CD4-positive, alpha-beta T cell (primary cell): ENCODE measurements at places on chromosomes 1 and 21.
A peak's percentile ranks its signal among the peaks of the same experiment; 100 is the strongest.

DNA sequence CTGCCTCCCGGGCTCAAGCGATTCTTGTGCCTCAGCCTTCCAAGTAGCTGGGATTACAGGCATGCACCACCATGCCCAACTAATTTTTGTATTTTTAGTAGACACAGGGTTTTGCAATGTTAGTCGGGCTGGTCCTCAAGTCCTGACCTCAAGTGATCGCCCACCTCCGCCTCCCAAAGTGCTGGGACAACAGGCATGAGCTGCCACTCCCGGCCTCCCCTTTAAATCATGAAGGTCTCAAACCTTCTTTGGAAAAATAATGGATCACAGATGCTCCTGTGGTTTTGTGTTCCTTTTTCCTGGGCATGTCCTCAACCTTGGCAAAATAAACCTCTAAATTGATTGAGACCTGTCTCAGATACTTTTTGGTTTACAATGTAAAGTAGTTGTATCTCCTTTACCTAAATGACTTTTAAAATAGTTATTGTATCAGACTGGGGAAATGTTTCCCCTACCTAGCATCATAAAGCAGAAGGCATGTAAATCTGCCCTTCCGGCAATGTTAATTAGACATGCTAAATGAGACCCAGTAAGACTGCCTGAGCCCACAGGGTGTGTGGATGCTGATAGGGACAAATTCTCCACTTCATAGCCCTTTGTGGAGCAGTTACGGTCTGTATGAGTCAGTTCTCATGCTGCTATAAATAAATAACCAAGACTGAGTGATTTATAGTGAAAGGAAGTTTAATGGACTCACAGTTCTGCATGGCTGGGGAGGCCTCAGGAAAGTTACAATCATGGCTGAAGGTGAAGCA lies 27.8 kb downstream of the CBR1 start:
- DNase-seq, result no peak

DNA sequence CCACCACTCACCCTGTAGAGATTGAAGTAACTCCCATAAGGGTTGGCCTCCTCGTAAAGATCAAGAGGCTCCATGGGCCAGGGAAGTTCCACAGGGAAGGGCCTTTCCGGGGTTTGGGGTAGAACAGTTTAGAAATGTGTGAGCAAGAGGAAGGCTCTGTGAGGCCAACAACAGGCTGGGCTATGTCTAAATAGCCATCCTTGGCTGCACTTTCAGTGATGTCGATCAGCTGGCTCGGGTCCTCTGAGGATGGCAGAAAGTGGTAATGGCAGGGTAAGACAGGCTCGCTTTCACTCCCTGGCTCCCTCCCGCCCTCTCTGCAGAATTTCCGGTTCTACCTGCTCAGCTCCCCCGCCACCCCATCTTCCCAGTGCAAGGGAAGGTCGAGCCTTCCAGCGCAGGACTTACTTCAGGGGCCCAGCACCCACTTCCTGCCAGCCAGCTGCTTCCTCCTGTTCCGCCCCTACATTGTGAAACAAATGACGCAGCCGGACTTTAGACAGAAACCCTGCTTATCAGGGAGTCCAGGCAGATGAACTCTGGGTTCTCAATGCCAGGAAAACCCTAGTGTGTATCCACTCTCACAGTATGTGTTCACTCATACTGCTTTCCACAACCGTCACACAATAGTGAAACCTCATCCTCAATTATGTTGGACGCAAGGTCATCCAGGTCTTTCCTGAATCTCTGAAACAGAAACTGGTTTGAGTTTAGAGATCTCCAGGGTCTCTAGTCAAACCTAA lies 7.3 kb downstream of the F11R start:
- DNase-seq, result peak; percentile 88

GRCh38 chr1:26677306-26678115 lies 18.3 kb upstream of the ARID1A start:
- peak; percentile 37 for DNase-seq

GRCh38 chr1:231162297-231162969 lies 575 bp downstream of the TRIM67 start:
- DNase-seq, result peak; percentile 45

GRCh38 chr1:232017057-232017456 lies 390.5 kb downstream of the DISC1 start:
- DNase-seq, result no peak

DNA sequence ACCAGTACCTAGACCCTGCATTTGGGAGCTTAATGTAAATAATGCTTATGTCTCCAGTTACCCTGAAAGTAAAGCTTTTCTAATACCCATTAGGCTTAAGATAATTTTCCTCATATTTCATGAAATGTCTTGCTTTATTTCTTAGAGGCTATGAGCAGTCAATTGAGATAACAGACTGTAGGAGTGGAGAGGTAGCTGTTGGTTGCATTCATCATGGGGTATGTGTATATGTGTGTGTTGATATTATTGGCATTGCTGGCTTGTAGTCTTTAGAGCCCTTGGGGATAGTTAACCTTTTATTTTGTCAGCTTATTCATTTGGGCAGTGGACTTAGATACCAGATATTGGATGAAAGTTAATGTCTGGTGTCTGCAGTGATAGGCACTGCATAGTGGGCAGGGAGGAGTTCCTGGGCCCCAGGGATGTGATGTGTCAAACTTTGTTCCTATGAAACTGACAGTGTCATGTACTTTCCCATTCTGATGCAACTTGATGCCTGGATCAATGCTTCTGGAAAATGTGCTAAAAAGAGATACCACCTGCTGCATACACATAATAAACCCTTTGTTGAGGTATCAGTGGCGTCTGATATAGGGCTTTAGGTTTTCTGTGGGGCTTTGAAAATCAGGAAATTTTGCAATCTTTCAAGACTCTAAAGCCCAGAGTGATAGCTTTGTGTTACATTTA lies 83.9 kb downstream of the MAST2 start:
- DNase-seq, result no peak

DNA sequence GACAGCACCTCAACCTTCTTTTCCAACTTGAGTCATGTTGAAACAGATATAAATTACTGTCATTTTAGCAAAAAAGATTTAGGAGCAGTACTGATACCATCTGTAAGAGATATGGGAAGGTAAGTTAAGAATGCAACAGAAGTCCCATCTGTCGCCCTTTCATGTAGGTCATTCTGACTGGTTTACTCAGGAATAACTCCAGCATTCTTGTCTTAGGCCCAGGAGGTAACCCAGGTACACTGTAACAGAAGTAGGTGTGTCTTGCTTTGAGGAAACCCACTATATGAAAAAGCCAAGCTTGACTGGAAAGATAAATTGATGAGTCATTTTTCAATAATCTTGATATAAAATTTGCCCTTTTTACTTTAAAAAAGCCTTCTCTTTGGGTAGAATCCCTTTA lies 35.4 kb downstream of the PGM1 start:
- no peak for DNase-seq

- no peak for DNase-seq
Observed at GRCh38 chr1:169161496-169162194, 55.2 kb downstream of the ATP1B1 start.

GRCh38 chr1:165610866-165611265 lies 20.2 kb upstream of the MGST3 start:
- no peak for DNase-seq

- DNase-seq, result no peak
Observed at GRCh38 chr1:55572878-55573734, 357.9 kb upstream of the USP24 start.

DNA sequence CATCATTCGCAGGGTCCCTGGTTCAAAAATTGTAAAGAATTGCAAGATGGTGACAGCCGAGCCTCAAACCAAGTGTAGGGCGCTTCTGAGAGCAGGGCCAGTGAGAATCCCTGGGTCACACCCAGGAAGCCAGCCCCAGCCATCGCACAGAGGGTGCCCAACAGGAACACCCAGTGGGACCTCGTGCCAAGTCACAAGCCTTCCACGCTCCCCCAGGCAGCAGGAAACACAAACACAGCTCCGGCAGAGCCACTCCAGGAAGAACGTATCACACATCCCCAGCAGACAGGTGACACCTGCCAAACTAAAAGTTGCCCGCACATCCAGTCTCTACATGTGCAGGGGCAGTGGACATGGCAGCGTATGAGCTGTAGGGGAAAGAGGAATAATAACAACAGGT lies 20.2 kb downstream of the DHRS3 start:
- DNase-seq, result no peak

GRCh38 chr1:67137307-67137753 lies 2.6 kb upstream of the C1orf141 start:
- no peak for DNase-seq

DNA sequence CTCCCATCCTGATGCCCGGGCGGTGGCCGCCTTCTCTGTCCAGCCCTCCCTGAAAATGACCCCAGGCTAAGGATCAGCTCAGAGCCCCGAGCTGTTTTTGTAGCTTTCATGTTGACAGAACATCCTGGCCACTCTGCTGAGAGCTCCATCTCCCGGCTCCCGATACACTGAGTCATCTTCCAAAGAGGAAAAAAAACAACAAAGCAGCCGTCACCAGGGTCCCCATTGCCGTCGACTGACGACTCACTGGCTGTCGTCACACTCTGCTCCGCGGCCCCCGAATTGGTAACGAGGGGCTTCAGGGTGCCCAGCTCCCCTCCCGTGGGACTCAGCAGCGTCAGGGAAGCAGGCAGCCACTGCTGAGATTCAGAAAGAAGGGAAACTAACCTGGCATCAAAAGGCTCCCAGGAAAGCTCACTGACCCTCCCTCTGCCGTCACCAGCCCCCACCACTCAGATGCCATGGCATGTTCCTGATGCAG lies 67.2 kb downstream of the CD46 start:
- DNase-seq, result no peak

DNA sequence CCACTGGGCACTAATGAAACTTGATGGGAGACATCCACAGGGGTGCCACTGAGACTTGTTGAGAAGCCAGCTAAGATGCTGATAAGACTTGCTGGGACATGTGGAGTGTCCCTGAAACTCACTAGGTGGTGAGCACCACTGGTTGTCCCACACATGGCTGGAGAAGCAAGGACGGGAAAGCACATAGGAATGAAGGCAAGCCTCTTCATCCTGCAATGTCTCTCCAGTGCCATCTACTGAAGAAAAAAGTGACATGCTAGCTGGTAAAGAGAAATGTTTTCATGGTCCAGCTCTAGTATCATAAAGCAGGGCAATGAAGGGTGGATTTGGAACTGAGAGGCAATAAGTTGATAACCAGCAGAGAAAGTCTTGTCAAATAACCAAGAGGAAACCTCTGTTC lies 283.0 kb downstream of the PAPPA2 start:
- DNase-seq, result no peak

- no peak for DNase-seq
Observed at GRCh38 chr21:32298148-32298559, 501 bp upstream of the MRAP start.

DNA sequence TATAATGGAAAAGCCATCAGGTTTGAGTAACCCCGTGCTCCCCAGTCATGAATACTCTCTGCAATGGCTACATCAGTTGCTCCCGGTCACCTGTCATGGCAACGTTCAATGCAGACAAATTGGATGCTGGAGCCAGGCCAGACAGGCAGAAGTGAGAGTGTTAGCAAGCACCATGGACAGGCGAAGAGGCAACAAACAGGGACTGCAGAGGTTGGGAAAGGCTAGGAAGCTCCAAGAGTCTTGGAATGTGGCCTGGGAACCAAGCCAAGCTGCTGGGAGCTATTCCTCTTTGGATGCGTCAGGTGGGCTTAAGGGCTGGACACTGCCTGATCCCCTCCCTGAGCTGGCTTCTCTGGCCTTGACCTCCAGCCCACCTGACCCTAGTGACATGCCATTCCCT lies 102.9 kb downstream of the ACTL8 start:
- no peak for DNase-seq
